ENCODE measurements at places on chromosomes 1 and 21.

GRCh38 chr1:71778940-71779339 is 503.4 kb downstream of the NEGR1 start:
- DNase-seq, result no peak

GRCh38 chr1:239268007-239268406 is 118.4 kb upstream of the CHRM3 start:
- DNase-seq, result no peak

- DNase-seq, result no peak
These were observed 160.6 kb upstream of the EDN2 start for GRCh38 chr1:41645062-41645461.

DNA sequence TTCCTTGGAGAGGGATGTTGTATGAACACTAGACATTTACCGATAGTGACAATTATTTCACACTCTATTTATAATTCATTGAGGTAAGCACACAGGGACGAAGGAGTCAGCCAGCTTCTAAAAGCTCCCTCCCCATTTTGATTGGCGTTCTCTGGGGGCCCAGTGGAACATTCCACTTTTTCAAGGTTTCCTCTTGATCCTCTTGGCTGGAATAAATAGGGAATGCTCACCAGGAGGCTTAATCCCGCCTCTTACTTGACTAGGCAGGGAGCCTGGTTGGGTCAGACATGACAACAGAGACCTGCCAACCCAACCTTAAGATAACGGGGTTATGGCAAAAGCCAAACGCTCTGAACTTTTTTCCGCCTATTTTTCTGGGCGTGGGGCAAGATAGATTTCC is 974 bp downstream of the ACTN2 start:
- DNase-seq, result no peak

GRCh38 chr1:1809489-1809888 is 31.2 kb upstream of the NADK start:
- no peak for DNase-seq

DNA sequence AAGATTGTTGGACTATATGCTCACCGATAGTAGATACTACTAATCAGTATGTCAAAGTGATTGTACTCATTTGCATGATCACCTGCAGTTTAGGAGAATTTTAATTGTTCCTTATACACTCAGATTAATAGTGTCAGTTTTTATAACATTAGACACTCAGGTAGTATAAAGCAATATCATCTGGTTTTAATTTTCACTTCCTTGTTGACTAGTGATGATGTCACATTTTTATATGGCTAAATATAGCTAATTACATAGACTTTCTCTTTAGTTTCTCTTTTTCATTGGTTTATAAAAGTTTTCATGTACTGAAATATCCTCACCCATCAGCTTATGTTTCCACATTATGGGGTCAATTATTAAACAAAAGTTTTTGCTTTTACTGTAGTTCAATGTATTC is 1332.4 kb upstream of the ADGRL2 start:
- no peak for DNase-seq

DNA sequence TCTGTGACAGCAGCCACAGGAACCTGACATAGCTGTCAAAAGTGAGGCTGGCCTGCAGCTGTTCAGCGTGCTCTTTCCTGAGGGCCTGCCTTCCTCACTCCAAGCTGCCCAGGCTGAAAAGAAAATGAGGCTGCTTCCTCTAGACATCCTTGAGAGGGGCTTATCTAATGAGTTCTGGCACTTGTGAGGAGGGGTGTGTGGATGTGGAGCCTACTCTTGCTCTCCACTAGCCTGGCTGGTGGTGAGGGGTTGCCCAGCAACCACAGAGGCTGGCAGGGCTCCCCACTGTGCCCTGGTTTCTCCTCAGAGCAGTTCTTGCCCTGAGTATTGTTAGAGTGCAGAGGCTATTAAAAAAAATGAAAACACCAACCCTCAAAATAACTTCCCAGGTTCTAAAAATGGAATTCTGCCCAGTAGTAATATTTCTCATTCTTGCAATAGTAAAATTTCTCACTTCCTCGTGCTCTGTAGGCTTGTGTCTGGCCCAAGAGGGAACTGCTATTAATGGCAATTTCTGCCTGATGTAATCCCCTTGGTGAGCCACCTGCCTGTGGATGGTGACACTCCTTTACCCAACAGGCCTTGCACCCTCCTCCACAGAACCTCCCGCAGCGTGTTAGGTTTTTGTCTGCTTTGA is 52.6 kb upstream of the EPS8L3 start:
- no peak for DNase-seq

GRCh38 chr1:203081465-203082230 is 4.2 kb downstream of the MYOG start:
- DNase-seq, result no peak

DNA sequence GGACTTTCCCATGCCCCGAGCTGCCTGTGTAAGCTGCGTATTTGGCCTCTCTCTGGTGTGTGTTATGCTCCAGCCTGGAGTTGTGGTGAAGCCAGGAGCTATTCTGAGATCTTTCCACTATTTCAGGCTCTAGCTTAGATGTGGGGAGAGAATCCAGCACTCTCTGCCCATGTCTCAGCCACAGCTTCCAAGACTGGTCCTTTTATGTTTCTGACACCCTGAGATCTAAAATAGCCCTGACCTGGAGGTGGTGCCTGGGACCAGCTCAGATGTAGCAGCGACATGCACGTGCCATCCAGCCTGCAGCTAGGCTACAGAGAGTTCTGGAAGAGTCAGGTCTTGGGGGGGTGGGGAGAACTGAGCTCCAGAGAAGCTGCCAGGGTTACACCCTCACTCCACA is 76.5 kb downstream of the TENT5C start:
- no peak for DNase-seq

- no peak for DNase-seq
These were observed 66.8 kb upstream of the SLC44A3 start for GRCh38 chr1:94753171-94753972.

DNA sequence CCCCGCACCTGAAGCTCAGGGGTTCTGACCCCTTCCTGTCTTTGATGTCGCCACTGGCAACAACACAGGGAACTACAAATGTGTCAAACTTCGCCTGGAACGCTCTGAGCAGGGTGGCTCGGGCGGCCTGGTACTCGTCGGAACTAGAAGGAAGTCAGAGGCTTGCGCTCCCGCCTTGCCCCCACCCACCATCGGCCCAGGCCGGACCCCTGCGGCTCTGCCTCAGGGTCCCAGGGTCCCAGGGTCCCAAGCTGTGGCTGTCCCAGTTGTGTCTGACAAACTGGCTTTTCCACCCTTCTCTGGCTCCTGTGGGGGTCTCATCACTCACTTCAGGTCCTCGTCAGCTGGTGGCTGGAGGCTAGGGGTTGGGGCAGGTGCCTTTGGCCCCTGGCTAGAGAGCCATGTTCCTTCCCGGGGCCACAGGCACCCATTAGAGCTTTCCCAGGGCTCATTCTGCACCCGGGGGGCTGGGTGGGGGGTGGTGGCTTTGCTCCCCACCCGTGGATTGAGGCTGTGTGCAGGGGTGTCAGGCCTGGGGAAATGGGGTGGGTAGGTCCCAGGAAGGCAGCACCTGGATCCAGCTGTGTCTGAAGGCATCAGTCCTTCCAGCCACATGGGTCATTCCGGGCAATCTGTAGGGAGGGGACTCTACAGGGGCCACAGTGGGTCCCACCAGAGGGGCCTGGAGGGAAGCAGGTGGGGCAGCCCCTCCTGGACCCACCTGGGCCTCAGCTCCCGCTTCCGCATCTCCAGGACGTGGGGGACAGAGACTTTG is 8.0 kb upstream of the TMEM52 start:
- DNase-seq, result no peak

DNA sequence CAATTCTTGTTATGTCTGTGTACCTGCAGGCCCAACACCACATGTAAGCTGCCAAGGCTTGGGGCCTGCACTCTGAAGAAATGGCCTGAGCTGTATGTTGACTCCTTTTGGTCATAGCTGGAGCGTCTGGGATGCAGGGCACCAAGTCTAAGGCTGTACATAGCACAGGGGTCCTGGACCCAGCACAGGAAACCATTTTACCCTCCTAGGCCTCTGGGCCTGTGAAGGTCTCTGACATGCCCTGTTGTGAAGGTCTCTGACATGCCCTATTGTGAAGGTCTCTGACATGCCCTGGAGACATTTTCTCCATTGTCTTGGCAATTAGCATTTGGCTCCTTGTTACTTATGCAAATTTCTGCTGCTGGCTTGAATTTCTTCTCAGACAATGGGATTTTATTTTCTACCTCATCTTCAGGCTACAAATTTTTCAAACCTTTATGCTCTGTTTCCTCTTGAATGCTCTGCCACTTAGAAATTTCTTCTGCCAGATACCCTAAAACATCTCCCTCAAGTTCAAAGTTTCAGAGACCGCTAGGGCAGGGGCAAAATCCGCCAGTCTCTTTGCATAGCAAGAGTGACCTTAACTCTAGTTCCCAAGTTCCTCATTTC is 246.7 kb upstream of the B3GALT2 start:
- no peak for DNase-seq

- no peak for DNase-seq
These were observed 4.2 kb downstream of the ADSS2 start for GRCh38 chr1:244447552-244447951.

- DNase-seq, result no peak
These were observed 212.7 kb upstream of the FGGY start for GRCh38 chr1:59083946-59084865.

DNA sequence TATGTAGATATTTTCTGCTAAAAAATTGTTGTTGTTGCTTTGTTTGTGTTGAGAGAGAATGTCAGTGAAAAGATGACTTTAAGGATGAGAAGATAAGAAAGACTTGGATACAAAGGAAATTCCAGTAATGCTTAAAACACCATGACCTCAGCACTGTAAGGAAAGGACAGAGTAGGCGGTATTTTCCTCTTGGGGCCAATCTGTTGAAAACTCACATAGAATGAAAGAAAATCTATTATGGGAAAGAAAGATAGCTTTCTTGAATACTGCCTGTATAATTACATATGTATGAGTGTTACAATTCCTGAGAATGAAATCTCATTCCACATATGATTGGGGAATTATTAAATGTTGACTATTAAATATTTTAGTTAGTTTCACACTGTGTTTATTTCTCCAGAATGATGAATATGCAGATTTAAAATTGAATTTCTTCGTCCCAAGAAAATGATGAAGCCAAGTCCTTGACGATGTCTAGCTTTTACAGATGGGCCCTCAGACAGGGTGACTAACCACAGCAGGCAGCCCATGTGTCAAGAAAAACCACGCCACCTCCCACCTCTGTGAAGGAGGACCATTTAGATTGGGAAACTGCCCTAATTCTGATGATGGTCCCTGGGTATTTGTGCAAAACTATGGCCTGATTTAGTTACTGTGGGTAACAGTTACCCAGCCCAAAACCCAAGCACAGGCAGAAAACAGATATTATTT is 49.7 kb upstream of the LMO4 start:
- no peak for DNase-seq

GRCh38 chr21:33101300-33101911 is 31.5 kb downstream of the OLIG1 start:
- DNase-seq, result no peak

DNA sequence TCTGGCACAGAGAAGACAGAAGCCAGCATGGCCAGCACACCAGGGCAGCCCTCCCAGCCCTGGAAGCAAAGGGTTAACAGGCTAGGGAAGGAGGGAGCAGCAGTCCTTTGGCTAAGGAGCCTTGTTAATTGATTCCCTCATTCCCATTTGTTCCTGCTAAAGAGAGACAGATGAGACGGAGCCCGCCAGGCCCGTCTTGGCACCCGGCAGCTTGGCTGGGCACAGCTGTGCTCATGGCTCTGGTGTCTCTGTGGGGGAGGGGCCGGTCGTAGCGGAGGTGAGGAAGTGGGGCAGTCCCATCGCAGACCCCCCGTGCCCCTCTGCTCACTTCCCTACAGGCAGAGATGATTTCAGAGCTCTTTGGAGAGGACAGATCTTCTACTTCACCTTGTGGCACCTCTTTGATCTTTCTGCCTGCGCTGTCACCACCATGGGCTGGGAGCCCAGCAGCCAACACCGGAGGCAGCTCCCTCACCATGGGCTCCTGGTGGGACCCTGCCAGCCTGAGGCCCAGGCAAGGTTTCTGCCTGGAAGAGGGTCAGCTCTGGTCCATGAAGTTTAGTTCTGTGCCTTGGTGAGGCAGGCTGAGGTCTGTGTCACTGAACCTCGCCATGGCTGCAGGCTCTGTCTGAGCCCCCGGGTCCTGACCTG is 38.0 kb downstream of the FOXO6 start:
- DNase-seq, result peak; percentile 22

DNA sequence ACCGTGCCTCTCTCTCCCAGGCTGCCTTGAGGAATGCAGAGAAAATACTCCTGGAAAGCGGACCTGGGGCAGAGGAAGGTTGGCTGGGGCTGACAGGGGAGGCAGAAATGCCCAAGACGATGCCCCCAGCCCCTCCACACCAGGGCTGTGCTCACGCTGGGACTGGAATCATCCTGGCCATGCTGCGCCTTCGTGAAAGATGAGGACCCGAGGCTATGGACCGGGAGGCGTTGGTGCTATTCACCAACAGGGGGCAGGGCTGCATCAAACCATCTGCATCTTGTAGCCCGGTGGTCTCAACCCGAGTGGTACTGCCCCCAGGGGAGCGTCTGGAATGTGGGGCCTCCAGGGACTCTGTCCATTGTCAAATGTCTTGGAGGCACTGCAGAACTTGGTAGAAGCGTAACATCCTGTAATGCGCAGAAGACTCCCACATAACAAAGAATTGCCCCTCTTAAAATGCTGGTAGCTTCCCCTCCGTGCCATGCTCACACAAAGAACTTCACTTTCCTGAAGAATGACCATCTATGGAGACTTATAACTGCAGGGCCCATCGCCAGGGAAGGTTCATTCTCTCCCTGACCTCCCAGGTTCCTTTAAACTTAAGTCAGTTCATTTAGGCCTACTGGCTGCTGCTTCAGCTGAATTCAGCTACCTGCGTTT is 251.2 kb downstream of the RRAGC start:
- DNase-seq, result no peak

DNA sequence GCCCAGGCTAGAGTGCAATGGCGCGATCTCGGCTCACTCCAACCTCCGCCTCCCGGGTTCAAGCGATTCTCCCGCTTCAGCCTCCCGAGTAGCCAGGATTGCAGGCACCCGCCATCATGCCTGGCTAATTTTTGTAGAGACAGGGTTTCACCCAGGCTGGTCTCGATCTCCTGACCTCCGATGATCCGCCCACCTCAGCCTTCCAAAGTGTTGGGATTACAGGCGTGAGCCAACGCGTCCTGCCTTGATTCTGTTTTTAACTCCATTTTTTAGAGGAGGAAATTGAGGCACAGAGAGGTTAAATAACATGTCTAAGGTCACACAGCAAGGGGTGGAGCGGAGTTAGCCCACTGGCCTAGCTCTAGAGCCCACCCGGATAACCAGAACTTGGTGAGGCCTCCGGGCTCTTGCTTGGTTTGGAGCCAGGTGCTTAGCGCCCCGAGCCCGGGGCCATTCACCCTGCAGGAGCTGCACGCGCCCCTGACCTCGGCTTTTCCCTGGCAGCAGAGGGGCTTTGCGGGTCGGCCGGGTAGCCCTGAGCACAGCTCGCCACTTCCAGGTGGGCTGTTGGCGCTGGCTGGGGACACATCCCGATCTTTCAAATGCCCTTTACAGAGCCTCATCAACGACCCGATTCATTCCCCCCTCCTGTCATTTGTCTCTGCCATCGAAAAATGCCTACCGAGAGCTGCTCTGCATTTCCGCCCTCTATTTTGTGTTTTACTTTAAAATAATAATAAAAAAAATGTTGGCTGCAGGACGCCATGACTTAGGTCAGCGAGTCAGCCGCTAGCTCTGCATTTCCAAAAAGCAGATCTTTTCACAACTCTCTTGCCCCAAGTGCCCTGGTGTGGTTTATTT is 11.2 kb downstream of the SIM2 start:
- DNase-seq, result no peak

- no peak for DNase-seq
These were observed 88.9 kb upstream of the ARHGAP29 start for GRCh38 chr1:94326329-94326728.

GRCh38 chr1:219490566-219490965 is 122.3 kb downstream of the ZC3H11B start:
- no peak for DNase-seq

- no peak for DNase-seq
These were observed 87.2 kb downstream of the LAMC2 start for GRCh38 chr1:183273300-183273699.
